T-helper 2 cell (primary cell): ENCODE measurements at places on chromosomes 7 and 10.

DNA sequence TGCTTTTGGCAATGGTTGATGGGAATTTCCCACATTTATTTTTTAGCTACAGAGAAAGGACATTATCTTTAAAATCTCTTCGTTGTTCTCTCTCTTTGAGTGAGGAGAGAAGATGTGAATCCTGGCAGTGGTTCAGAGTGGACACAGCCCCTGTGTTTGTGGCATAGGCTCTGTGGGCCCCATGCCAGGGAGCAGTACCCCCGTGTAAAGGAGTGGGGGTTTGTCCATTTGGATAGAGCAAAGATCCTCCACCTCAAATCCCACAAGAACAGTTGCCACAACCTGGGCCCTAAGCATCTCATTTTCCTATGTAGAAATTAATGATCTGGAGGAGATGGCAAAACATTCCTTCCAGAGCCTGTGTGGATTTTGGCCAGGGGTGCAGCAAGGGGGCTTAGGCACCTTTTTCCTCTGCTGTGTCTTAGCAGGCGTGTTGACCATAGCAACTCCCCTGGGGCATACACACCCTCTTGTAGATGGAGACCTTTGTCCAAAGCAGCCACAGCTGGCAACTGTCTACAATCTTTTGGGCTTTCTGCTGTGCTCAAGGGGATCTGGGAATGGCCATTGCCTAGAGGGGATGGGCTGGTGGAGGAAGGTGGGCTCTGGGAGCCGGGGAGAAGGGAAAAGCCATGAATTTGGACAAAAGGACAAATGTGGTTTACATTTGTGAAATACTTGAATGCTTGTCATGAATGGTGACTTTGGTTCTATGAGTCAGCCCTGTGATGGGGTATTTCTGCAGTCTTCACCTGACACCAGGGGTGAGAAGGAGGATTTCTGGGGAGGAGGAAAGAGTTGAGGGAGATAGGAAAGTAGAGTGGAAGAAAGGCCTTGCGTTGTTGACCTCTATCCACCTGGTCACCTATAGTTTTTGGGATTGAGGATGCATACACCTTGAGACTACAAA is 92.0 kb downstream of the TCF7L2 start:
- DNase-seq = no peak

DNA sequence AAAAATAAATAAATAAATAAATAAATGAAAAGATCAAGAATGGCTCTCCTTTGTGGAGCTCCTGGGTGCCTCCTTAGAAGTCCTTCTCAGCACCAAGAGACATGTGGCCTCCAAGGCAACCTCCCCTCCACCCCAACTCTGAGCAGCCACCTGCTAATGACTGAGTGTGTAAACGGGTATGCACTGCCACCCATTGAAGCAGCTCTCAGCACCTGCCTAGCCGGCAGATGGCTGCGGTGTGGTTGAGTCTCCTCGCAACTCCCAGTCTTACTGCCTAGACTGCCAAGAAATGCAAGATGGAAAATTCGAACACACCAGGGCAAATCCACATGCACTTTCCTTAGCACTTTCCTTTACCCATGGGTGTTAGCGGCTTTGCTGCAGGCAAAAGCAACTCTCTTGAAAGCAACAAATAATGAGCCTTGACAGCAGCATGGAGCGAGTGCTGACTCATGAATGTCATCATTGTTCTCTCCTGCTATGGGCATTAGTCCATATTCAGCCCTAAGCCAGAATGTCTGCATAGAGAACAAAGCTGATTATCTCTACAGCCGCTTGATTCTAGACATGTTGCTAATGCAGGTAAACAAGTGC is 913.9 kb upstream of the AUTS2 start:
- no peak for DNase-seq

GRCh38 chr10:112834751-112835181 is 115.3 kb upstream of the TCF7L2 start:
- no peak for DNase-seq

DNA sequence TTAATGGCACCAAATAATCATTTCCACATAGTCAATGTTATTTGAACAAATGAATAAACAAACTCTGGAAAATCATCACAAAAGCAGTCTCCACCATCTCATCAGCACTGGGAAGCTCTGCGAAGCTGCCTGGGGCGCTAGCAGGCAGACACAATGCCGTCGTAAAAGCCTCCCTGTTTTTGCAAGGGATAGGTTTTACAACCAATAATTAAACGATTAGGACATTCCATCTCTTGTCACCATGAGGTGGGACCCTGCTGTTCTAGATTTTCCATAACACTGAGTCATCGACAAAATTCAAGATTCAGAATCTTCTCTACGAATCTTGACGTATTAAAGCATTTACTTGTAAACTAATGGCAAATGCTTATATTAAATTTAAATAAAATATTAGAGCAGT is 172.8 kb upstream of the AKR1E2 start:
- no peak for DNase-seq
